ENCODE measurements at places on chromosomes 11 and 22.

DNA sequence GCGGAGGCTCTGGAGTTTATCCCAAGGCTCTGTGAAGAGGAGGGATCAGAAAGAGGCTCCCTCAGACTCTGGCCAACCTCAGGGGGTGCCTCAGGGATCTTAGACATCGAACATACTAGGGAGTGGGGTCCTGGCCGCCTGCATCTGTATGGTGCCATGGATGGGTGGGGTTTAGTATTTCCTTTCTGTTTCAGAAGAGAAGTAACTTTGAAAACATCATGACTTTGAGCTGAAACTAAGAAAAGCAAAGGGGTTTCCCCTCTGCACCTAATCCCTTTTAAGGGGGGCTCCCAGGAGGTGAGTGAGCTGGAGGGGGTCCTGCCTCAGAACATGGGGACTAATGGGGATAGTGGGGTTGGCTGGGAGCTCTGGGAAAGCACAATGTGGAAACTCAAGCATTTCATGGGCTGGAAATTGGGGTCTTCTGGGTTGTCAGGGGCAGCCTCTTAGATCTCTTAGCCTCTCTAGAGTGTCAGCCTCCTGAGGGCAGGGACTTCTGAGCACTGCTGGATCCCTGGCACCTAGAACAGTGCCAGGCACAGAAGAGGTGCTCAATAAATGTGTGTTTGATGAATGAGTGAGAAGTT, 11.8 kb upstream of the SSTR3 start:
- no peak for DNase-seq

GRCh38 chr11:34288492-34288891, 69.3 kb downstream of the ABTB2 start:
- no peak for DNase-seq

DNA sequence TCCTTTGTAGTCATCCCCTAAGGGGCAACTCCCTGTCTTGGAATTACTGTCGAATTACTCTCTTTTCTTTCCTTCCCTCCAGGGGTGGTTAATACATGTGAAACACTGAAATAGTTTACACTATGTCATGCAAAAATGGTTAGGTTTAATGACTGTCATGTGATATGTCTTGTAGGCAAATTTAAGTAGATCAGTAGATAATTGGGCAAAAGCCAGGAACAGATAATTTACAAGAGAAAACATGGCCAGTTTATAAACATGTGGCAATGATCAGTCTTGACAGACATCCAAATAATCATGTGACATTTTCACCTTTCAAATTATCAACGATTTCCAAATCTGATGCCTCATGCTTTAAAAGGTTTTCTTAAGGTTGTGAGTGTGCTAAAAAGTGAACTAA, 3.9 kb downstream of the VWA5A start:
- DNase-seq = no peak

DNA sequence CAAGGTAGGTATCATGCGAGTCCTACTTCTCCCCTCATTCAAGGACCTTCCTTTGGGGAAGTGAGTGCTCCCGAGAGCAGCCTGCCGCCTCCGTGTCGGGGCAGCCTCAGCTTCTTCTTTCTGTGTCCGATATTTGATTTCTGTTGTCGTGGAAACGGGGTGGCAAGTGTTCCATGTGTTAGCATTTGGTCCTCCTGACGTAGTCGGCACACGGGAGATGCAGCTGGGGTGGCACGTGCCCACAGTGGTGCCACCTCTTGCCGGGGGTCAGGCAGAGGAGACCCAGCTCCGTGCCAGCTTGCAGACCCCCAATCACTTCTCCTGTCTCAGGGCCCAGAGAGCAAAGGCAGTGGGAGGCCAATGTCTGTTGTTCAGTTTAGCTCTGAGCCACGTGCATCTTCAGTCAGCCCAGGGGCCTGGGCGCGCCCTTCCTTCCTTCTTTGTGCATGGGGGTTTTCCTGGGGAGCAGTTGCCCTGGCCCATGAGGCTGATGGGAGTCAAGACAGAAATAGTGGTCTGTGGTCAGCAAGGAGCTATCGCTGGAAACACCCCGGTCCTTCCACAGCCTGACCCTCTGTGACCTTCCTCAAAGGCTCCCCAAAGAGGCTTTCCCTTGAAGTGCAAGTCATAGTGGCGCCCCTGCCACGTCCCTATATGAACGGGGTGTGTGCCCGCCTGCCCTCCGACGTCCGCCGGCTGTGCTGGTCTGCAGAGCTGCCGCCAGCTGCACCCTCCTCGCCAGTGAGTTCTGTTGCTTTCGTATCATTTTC, 44.5 kb downstream of the PARVB start:
- DNase-seq = no peak

DNA sequence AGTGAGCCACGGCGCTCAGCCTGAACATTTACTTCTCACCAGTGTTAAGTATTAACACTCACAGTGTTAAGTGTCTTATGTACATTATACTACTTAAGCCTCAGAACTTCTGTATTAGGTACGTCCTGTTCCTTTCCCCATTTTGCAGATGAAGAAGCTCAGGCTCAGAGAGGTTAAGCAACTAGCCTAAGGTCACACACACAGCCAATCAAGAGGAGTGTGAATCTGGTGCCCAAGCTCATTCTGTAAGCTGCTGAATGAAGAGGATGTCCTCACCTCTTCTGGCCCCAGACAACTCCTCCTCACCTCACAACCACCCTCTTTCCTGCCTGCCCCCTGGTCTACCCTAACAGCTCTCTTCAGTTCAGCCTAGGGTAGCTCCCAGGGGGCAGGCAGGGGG, 29.9 kb downstream of the CREB3L1 start:
- no peak for DNase-seq

DNA sequence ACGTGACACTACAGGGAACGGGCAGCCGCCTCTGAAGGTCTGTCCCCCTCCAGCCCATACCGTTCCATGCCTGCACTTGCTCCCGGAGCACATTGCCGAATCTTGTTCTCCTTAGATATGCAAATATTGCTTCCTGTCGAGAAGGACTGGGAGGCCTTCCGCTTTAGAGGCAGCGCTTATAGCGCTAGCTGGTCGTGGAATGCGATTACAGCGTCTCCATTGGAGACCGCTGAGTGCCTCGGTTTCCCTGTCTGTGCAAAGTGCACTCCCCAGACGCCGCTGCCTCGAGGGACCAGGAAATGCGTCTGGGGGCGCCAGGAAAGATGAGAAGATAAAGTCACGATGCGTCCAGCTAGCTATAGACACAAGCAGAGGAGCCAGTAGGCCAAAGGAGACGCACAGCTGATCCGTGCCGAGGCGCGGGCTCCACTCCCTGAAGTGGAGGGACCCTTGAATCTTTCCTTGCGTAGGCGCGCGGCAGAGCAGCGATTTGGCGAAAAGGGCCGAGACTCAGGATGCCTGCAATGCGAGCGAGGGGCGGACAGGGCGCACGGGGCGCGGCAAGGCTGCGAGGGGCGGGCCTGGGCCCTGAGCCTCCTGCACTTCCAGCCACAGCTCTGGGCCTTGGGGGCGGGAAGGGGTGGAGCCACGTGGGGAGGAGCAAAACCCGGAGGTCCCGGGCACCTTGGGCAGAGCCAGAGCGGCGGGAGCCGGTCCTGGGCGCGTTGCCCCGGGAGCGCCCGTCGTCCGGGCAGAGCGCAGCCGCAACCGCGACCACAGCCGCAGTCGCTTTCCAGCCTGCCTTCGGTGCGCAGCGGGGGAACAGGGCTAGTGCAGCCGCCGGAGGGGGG, at the start of gene RASSF10:
Gene RASSF10 (plus strand): TSS at position 692 of the 851 bp plus-strand sequence. CDS start 261 bp downstream, outside the sequence.
- no peak for DNase-seq

Measured in amniotic epithelial cell (primary cell).